ENCODE measurements at places on chromosomes 3 and 15. TPM values are rescaled to one million over a fixed set of nuclear protein-coding genes. Genes with fewer than 3 reads are reported as not detected.
A peak's percentile ranks its signal among the peaks of the same experiment; 100 is the strongest.

GRCh38 chr3:112875561-112875960 lies 28.9 kb upstream of the CD200R1L start:
- H3K27ac ChIP-seq, result no peak overlapping the region
- H3K4me3 ChIP-seq, result no peak overlapping the region
- H3K27me3 ChIP-seq, result no peaks in the 10 kb centered on the region
- no peaks in the 10 kb centered on the region for H3K36me3 ChIP-seq

The PLSCR5 gene
- total RNA-seq, result not detected

DNA sequence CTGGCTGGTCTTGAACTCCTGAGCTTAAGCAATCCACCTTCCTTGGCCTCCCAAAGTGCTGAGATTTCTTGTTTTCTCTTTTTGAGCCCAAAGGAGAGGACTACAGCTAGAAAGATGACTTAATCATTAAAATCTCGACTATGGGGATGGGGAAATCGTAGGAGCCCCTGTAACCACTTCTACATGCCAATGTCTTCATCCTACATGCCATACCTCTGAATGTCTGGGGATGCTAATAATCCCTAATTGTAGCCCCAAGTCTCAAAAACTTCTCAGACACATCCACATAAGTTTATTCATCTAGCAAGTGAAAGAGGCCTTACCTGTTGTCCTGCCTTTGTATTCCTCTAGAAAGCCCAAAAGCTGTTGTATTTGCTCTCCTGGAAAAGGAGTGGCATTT lies 3.7 kb upstream of the RHOV start:
- H3K27me3 ChIP-seq, result no peaks in the 10 kb centered on the region
- no peak for DNase-seq
- no peaks in the 10 kb centered on the region for H3K36me3 ChIP-seq
- H3K4me1 ChIP-seq, result peaks cover 3% of the 10 kb centered on the region
- no peak overlapping the region for H3K27ac ChIP-seq

DNA sequence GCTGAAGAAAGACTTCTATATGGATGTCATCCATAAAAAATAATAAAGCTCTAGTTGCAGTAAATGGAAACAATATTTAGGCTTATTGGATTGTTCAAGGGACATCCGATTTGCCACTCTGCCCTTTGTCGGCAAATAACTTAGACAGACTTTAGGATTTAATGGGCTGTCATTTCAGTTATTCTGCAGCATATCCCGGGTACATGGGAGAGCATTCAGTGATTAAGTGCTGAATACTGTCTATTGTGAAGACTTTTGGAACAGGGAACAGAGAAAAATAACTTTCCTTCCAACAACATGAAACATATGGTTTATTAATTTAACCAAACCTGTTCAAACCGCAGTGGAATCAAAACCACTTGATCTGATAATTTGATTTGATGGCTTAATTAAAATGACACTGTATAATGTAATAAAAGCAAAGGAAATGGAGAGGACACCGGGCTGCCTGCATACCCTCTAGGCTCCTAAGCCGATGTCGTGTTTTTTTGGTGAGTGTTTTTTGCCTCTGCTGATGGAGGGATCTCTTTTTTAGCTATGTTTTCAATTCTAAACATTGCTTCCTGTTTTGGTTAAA lies 199.3 kb downstream of the FEZF2 start:
- no peak for DNase-seq
- H3K36me3 ChIP-seq, result no peaks in the 10 kb centered on the region
- H3K4me1 ChIP-seq, result no peaks in the 10 kb centered on the region
- no peak overlapping the region for H3K27ac ChIP-seq
- H3K4me3 ChIP-seq, result no peak overlapping the region

DNA sequence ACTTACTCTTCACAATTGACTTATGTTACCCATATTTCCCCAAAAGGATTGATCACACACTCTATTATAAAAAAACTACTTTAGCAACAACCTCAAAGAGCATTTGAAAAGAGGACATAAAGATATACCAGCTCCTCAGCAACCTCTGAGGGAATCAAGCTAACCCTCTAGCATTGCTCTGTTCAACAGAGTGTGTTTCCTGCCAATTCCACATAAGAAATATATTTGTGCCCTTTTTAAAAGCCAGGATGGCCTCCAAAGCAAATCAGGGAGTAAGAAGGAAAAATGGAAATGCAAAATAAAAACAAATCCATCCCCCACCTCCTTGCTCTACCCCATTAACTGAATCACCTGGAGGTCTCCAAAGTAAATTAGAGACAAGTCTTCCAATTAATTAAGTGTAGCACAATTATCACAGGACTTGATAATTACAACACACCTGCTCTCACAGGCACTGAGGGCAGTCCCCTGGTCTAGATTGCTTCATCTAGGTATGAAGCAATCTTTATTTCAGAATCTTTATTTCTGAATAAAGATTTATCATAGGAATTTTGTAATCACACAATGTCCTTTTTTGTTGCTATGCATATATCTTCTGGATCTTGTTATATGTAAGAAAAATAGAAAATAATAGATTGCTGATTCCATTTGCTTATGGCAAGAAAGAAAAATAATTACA lies 34.8 kb downstream of the GPR176 start:
- no peak for DNase-seq
- no peak overlapping the region for H3K4me3 ChIP-seq
- H3K36me3 ChIP-seq, result no peaks in the 10 kb centered on the region
- H3K27ac ChIP-seq, result no peak overlapping the region
- peaks cover 2% of the 10 kb centered on the region for H3K4me1 ChIP-seq

The PEX5L gene
- total RNA-seq, result 0.30 TPM

- H3K27ac ChIP-seq, result peak overlapping the region; percentile 36
- no peaks in the 10 kb centered on the region for H3K27me3 ChIP-seq
- DNase-seq, result no peak
- peaks cover 3% of the 10 kb centered on the region for H3K4me1 ChIP-seq
- H3K4me3 ChIP-seq, result no peak overlapping the region
These were observed 31.6 kb upstream of the SLC35G2 start for GRCh38 chr3:136787349-136787748.

DNA sequence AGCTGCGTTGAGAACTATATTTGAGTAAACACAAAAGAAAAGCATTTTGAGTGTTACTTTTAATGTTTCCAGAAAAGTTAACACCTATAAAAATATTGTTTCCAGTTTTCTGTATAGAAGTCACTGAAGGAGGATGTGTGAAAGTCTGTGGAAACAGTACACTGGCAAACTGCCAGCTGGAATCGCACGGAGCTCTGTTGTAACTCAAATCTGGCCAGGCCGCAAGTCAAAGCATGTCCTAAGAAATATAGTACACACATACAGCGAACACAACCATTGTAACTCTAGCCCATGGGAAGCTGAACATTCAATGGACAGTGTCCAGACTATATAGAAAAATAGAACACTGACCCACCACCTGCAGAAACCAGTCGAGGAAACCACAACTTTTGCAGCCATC lies 657.2 kb downstream of the FHIT start:
- DNase-seq, result peak; percentile 53
- no peak overlapping the region for H3K27ac ChIP-seq
- H3K4me3 ChIP-seq, result no peak overlapping the region
- H3K36me3 ChIP-seq, result no peaks in the 10 kb centered on the region

DNA sequence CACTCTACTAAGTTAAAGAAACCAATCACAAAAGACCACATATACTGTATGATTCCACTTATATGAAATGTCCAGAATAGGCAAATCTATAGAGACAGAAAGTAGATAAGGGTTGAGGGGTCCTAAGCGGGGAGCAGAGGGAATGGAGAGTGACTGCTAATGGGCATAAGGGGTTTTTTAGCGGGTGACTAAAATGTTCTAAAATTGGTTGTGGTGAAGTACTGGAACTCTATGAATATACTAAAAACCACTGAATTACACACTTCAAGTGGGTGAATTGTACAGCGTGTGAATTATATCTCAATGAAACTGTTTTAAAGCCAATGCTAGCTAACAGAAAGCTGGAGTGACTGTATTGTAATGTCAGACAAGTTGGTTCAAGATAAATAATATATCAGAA lies 33.3 kb downstream of the KPNA1 start:
- no peak overlapping the region for H3K27ac ChIP-seq
- no peaks in the 10 kb centered on the region for H3K27me3 ChIP-seq
- H3K4me3 ChIP-seq, result no peak overlapping the region
- peaks cover 5% of the 10 kb centered on the region for H3K4me1 ChIP-seq
